ENCODE measurements at places on chromosomes 12 and 14. TPM values are rescaled to one million over a fixed set of nuclear protein-coding genes. Genes with fewer than 3 reads are reported as not detected.

The FLRT2 gene
- 237 TPM for polyA plus RNA-seq

DNA sequence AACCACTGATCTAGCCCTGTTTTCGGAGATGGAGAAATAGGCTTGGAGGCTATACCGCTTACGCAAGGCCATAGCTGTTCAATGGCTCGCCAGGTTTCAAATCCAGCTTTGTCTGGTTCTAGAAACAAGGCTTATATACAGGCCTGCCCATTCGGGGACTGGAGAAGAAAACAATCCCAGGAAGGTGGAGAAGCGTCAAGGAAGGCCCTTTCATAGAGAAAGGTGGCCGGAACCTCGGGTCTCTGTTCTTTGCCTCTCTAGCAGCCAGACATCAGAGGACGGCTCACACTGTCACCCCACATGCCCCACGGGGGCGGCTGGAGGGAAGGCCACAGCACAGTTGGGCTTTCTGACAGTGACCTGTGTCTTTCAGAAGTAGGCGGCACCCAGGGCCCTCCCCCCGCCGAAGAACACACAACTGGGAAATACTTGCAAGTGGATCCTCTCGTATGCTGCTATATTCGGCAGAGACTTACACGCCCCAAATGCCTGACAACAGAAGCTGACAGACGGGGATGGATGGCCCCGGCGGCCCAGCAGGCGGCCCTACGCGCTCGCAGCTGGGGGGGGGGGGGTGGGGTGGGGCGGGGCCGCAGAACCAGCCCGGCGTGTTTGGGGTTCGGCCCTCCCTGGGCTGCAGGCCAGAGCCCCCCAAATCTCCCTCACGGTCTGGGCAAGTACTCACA lies 4.5 kb upstream of the SETD1B start:
- DNase-seq: no peak

The RND1 gene
- 3.7 TPM for polyA plus RNA-seq

DNA sequence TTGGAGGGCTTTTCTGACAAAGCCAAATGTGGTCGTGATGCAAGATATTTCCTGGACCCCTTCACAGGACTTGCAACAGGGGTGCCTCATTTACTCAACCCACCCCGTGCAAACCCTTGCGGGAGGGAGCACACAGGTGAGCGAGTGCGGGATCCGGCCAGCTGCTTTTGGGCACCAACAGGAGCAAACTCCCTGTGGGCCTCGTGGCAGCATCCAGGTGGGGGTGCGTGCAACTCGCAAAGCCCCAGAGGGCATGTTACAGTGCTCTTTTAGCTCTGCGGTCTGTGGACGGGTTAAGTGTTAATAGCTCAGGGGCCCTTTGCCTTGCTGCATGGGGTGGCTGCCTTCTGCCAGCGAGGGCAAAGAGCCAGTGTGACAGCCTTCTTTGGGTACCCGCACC lies 707.6 kb upstream of the MDGA2 start:
- no peak for DNase-seq

Data from left renal cortex interstitium (tissue), 4 donors.